ENCODE measurements at places on chromosomes 4 and X. TPM values are rescaled to one million over a fixed set of nuclear protein-coding genes. Genes with fewer than 3 reads are reported as not detected.

DNA sequence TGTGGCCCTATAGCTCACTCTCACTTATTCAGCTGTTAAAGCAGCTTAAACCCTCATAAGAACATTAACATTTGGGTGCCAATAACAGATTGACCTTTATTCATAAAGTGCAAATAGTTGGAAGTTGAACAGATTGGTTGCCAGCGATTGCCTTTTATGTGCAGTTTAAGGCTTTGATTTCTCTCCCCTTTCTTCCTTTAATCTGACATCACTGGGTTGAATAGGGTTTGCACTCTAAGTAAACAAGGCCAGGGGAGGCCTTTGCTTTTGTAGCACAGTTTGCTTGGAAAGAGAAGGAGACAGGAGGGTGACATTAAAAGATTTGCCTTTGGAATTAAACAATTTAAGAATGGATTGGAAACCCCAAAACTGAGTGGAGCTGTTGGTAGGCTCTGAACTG lies 114.3 kb downstream of the NKX6-1 start:
- no peak for DNase-seq

DNA sequence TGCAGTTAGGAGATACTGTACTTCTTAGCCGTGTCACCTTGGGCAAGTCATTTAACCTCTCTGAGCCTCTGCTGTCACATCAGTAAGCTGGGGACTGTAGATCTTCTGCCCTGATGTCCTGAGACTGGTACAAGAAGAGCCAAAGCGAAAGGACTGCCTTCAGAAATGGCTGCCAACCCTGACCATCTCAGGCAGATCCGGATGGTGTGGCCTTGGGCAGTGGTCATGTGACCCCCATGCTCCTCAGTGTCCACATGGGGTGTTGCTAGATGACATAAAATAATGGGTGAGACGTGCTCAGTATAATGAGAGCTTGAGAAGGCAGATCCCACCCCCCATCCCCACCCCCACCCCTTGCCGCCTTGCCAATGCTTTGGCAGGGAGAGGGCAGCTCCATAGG lies 60.4 kb upstream of the MTM1 start:
- DNase-seq = no peak

SPARCL1 gene
- total RNA-seq = 302 TPM

PTTG2 gene
- total RNA-seq = not detected

- no peak for DNase-seq
These were observed 282.3 kb downstream of the INPP4B start for GRCh38 chr4:142563682-142564291.

DNA sequence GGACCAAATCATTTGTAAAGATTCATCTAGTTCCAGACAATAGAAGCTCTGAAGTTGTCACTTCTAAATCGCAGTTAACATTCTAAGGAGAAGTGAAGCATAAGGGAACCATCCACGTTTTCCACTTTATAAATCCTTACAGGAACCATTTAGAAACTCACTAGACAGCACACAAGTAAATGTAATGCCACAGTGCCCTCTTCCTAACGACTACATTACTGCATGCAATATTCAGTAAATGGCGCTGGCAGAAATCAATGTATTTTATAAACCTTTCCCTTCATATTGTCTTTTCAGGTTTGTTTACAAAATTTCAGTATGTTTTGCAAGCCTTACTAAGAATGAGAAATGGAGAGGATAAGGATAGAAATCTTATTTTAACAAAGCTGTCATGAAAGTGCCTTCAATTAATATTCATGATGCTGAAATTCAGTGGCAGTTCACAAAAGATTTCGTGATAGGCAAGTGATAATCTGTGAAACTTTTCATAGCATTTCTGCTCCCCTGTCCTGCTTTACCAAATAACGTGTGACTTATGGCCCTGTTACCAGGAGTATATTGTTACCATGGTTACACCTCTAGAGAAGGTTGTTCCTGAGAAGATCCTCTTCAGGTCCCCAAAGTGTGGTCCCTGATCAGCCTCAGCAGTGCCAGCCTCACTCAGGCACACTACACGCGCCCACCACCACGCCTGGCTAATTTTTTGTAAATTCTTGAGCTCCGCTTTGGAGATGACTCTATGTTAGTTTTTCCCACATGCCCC lies 54.2 kb downstream of the TMA16 start:
- DNase-seq = no peak

Measured in mesenteric fat pad (tissue), 1 donor.